ENCODE measurements at places on chromosomes 6 and 20.

DNA sequence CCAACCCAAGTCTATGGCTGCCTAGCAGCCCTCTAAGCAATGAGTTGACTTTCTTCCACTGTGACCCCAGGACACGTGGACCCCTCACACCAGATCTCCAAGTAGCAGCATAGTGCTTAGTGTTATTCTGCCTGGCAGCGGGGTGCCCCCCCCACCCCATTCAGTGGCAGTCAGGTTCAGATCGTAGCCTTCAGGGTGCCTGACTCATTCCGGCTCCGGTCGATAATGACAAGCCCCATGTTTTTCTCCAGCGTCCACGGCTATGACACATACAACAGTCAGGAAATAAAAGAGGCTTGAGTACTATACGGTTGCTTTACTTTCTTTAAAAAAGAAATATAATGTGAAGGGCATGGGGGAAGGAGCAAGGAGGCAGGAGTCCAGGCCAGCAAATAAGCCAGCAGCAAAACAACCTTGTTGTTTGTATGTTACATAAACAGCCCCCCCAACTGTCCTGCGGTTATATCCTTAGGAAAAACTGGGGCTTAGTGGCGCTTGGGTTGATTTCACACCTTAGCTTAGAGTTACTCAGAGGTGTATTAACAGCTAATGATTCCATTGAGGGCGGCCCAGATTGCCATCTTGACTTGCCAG lies 23.1 kb downstream of the GNAS start:
- no peak overlapping the region for H3K27ac ChIP-seq
- peaks cover 57% of the 10 kb centered on the region for H3K4me1 ChIP-seq
- no peak for DNase-seq
- no peaks in the 10 kb centered on the region for H3K36me3 ChIP-seq

DNA sequence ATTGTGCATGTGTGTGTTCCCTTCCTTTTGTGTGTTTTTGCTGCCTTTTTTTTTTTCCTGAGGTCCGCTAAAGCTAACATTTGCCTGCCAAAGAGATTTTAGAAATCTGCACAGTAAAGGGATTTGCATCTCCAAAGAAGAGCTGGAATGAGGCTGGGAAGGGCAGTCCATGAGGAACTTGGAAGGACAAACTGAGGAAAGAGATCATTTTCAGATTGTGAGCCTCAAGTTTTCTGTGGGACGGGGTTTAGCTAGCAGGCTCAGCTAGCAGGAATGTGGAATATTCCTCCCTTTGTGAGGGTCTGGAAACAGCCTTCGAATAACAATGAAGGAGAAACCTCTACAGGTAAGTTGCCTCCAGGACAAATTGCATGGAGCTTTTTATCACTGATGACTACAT lies 3.8 kb downstream of the INSM1 start:
- H3K36me3 ChIP-seq: no peaks in the 10 kb centered on the region
- H3K4me3 ChIP-seq: peak overlapping the region; percentile 67
- peak; percentile 85 for DNase-seq
- peaks cover 72% of the 10 kb centered on the region for H3K27me3 ChIP-seq

DNA sequence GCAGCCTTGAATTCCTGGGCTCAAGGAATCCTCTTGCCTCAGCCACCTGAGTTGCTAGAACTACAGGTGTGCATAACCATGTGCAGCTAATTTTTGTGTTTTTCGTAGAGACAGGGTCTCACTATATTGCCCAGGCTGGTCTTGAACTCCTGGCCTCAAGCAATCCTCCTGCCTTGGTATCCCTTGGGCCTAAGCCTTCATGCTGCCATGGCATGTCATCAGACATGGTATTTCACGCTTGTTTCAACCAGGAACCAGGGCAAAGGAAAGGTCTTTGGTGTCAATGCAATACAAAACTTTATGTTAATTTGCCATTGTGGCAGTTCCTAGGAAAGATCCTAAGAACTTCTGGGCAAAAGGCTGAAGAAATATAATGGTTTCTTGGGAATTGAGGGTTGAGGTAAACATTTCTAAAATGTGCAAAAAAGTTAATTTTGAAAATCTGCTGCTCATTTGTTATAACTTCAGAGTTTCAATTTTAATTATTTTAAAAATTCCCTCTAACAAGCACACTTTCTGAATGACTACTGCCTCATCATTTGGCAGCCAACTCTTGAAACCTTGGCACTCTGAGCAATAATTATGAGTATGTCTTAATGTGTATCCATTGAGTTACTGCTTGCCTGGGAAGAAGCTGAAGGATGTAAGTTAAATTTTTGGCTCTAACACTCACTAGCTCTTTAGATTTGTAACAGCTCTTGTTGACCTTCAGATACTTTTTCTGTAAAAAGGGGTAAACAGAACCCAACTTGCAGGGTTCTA lies 154.1 kb downstream of the GJA10 start:
- peaks cover 8% of the 10 kb centered on the region for H3K4me1 ChIP-seq
- no peaks in the 10 kb centered on the region for H3K27me3 ChIP-seq
- no peak overlapping the region for H3K27ac ChIP-seq
- no peaks in the 10 kb centered on the region for H3K36me3 ChIP-seq
- no peak overlapping the region for H3K4me3 ChIP-seq

DNA sequence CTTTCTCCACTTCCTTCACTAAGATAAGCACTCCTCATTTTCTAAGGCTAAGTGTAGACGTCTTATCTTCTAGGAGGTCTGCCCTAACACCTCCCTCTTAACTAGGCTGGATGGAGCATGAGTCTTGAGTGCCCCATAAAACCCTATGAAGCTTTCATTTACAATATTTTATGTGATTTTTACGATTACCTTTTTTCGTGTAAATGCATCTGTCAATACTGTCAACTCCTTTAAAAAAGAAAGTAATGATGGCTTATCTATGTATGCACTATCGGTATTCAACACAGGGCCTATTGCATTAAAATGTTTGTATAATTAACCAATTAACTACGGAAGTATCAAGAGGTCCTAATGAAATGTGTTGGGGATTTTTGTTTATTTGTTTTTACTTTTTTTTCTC lies 156.0 kb upstream of the FAM83B start:
- H3K27ac ChIP-seq: no peak overlapping the region
- H3K27me3 ChIP-seq: peaks cover 85% of the 10 kb centered on the region
- H3K4me1 ChIP-seq: no peaks in the 10 kb centered on the region
- H3K36me3 ChIP-seq: no peaks in the 10 kb centered on the region
- no peak for DNase-seq
